ENCODE measurements at places on chromosomes 5 and 9.

DNA sequence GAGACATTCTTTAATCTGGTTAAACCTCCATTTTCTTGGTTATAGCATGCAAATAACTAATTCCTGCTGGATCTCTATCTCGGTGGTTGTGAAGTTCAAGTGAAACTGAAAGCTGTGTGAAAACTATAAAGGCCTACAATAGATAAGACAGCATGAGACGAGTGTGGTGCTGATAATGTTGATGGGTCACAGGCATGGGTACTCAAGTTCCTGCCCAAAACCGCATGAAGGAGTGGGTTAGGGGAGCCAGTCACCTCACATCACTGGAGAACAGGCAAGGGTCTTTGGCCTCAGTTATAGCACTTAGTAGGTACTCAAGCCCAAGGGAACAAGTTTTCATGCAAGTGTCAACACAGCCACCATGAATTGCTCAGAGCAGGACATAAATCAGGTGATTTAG is 16.7 kb downstream of the HMHB1 start:
- DNase-seq: no peak

GRCh38 chr5:59362438-59362837 is 531.1 kb downstream of the PDE4D start:
- no peak for DNase-seq

DNA sequence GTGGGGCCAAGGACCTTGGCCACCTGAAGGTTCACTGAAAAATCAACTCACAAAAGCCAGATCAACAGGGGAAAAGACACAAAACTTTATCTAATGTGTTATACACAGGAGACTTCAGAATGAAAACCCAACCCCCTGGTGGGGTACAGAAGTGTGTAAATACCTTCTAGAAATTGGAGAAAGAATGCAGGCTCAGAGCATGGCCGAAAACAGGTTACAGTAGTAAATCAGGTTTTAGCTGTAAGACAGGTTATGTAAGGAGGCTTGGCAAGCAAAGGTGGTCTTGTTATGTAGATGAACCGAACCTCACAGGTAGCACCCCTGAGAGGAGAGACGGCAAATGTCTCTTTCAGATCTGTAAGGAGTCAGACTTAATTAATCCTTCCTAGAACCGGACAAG is 10.0 kb downstream of the CEMIP2 start:
- no peak for DNase-seq

DNA sequence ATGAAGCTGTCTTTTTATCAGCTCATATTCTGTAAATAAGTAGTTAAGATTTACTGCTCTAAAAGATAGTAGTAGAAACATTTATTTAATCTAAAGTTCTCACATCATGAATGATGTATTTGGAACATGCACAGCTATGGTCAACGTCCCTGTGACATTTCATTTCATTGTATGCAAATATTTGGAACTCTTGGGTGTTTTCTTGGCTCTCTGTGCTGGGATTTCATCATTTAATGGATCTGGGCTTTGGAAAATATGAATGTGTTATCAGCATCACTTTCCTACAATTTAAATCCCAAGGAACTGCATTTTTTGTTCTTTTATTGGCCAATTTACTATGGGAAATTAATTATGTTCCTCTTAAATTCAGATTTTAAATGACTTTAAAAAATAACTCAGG is 462.9 kb downstream of the SEMA5A start:
- DNase-seq: no peak

DNA sequence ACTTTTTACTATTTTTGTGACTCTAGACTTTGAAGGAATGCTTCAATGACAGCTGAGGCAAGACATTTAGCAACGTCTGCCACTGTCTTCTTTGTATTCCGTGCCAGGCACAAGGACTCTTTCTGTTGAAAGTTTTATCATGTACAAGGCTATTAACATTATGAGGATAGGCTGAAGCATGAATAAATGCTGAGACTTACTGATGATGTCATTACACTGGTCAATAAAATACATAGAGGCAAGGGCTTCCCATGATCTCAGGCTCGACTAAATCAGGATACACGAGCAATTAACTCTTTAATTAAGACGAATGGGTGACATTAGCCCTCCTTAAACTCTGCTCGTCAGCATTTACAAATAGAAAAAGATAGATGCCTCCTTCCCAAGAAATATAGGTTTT is 1393.3 kb upstream of the WWC1 start:
- no peak for DNase-seq

- no peak for DNase-seq
Measured at GRCh38 chr5:6905883-6906282, 192.7 kb downstream of the TENT4A start.

- no peak for DNase-seq
Measured at GRCh38 chr5:180915924-180916323, 17.0 kb downstream of the BTNL8 start.

DNA sequence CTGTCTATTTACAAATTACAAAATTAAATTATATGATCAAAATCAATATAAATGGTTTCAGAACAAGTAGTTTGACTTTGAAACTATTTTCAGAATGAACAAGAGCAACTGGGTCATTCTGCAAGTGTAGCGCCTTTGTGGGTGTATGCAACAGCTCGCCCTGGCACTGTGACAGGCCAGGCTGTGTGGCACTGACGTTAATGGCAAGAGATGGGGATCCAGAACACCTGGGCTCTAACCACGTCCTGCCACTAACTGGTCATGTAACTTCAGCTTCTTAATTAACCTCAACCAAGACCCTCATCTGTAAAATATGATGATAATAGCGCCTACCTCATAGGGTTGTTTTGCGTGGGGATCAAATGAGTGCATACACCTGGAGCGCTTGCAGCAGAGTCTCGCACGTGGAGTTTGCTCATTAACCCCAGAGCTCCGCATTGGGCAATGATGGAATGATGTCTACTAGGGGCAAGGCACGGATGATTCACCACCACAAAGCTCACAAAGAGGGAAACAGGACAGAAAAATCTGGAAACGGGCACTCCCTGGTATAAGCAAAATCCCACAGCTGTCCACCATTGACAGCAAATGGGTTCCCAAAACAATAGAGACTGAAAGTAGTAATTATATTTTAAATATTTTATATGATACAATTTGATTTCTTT is 639.4 kb downstream of the SEMA5A start:
- no peak for DNase-seq

DNA sequence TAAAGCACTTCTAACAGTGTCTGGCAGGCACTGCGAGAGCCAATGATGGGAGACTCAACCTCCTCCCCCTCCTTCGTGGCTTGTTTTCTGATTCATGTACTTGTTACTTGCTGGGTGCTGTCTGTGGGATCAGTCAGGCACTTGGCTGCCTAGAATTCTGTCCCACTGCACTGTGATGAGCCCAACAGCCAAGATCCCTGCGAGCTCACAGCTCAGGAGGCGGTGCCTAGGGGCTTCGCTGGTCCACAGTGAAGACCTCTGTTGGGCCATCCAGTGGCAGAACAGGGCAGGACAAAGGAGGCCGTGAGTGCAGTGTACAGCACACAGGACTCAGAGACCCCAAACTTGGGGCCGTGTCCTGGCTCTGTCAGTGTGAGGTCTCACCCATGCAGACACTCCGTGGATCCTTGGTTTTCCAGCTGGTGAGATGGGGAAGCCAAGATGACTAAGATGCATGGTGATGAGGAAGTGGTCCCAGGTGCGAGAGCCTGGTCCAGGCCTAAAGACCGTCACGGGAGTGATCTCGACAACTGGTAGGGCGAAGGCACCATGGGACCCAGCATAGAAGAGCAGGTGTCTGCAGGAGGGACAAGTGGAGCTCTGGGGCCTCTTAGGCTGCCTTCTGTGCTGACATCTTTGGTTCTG is 19.5 kb downstream of the MYMK start:
- no peak for DNase-seq

DNA sequence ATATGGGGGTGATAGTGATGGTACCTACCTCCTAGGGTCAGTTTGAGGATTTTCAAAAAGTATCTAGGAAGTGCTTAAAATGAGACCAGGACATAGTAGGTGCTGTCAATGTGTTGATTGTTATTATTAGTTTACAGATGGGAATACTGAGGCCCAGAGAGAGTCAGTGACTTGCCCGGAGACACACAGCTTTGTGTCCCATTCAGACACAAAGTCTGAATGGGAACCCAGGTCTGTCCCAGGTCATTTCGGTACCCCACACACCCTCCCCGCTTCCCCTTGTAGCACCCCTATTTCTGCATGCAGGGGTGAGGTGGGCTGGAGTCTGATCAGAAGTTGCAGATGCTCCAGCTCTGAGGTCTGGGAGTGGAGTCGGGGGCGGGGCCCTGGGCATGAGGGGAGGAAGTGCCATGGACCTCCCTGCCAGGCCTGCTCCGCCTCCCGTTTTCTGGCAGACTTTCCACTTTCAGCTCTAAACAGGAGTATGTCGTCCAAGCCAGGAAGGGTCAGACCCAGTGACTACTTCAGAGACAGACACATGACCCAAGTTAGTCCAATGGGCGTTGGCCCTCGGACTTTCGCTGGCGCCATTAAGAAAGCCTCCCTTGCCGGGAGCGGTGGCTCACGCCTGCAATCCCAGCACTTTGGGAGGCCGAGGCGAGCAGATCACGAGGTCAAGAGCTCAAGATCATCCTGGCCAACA is 3.2 kb upstream of the DBN1 start:
- DNase-seq: no peak

- DNase-seq: no peak
Measured at GRCh38 chr9:36637491-36638270, 65.0 kb downstream of the MELK start.

DNA sequence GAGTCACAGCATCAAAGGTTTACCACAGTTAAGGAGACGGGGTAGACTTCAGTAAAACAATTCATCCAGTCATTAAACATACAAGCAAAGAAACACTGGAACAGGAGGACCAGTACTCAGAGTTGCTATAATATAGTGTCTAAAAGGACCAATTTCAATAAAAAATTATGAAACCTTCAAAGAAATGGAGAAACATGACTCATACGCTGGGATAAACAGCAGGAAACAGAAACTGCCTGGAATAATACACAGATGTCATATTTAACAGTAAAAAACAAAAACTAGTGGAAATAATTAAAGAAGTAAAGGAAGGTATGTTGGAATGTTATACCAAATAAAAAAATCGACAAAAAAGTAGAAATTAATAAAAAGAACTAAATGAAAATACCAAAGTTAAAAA is 1075.9 kb downstream of the NR2F1-AS1 start:
- DNase-seq: no peak
